ENCODE measurements at places on chromosomes 13 and 19.

- DNase-seq = no peak
Measured at GRCh38 chr19:36267061-36267845, 52.3 kb downstream of the ZNF146 start.

GRCh38 chr13:25478186-25478585 lies 106.4 kb downstream of the ATP8A2 start:
- no peak for DNase-seq

DNA sequence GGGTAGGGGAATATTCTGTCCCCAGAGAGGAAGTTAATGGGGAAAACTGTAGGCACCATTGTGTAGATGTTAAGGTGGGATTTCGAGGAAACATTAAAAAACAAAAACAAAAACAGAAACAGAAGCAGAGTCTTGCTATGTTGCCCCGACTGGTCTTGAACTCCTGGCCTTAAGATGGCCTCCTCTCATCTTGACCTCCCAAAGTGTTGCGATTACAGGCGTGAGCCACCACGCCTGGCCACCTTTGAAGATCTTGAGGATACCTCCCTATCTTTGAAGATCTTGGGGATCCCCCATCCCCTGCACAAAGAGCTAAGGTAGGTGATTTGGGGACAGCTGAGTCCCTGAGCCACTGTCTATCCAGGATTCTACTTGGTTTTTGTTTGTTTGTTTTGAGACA lies 553 bp upstream of the ICAM3 start:
- no peak for DNase-seq

- no peak for DNase-seq
Measured at GRCh38 chr13:76538004-76538403, 348.2 kb downstream of the KCTD12 start.

GRCh38 chr13:41588448-41588847 lies 131.1 kb downstream of the RGCC start:
- no peak for DNase-seq

DNA sequence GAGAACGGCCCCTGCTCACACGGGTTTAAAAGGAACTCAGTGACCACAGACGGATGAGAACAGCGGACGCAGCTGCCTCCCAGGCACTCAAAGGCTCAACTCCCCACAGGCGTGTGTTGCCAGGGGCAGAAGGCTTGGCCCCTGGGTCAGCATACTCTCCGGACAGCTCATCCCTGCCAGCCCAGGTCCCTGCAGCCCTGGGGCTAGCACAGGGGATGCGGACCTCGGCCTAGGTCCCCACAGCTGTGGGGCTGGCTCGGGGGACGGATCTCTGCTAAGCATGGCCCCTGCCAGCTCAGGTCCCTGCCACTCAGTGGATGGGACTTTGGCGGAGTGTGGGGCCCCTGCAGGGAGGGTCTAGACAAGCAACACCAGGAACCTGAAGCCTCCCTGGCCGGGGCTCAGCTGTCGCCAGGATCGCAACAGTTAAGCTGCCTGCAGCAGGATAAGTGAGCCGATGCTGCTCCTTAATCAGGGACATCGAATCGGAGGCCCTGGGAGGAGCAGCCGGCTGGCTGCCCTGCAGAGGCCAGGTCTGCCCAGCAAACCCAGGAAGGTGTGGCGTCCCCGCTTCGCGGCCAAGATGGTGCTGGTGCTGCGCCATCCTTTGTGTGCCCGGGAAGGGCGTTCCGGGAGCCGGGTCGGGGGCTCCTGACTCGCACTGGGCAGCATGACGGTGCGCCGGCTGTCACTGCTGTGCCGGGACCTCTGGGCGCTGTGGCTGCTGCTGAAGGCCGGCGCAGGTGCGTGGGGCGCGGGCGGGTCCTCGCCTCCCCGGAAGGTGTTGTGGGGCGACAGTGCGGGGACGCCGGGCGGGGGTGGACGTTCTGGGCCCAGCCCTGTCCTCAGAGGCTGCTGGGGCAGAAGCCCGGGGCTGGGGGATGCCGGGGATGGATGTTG lies 32.5 kb downstream of the MCF2L start:
- peak; percentile 99 for DNase-seq

GRCh38 chr13:51541809-51542258 lies 42.4 kb upstream of the WDFY2 start:
- DNase-seq = peak; percentile 19

GRCh38 chr13:98267080-98267912 lies 90.2 kb upstream of the RNF113B start:
- no peak for DNase-seq

DNA sequence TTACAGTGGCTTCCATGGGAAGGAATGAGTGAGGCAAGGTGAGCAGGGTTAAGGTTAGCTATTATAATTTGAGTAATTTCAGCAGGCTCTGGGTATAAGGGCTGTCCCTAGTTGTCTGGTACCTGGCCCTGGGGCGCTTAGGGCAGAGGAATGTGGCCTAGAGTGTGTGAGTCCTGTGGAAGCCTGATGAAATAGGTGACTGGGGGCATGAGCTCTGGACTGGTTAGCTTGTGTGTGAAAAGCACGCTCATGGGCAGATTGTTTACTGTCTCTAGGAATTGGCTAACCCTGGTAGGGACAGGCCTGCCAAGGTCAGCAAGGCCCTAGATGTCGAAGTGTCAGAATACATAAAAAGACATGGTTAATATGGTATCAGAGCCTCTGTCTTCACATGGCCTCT lies 42.5 kb downstream of the SPRYD7 start:
- DNase-seq = no peak

- DNase-seq = peak; percentile 49
Measured at GRCh38 chr13:110641055-110642015, 26.0 kb downstream of the NAXD start.

GRCh38 chr13:108142702-108143436 lies 72.5 kb downstream of the LIG4 start:
- no peak for DNase-seq
